Activated naive CD4-positive, alpha-beta T cell treated with anti-CD3 and anti-CD28 coated beads, Interleukin-2, amount 50 U/mL, for 16 hours (primary cell): ENCODE measurements at places on chromosomes 12 and 14.

GRCh38 chr12:126312457-126312856, 1247.2 kb downstream of the AACS start:
- DNase-seq = no peak

DNA sequence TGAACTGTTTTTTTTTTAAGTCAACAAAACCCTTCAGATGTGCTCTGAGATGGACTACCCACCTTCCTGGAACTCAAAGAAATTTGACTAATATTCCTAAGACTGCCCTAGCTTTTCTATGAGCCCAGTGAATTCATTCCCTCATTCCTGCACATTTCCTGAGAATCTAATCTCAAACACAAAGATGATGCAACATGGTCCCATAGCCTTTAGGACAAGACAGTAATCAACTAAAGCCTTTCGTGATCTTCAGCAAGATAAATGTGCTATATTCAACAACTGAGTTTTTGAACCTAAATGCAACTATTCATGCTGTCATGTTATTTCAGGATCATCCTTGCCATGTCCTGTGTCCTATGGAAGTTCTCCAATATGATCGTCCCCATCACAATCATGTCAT, 5.0 kb downstream of the SETD3 start:
- DNase-seq = no peak

GRCh38 chr12:32110942-32111341, 4.3 kb downstream of the BICD1 start:
- no peak for DNase-seq

DNA sequence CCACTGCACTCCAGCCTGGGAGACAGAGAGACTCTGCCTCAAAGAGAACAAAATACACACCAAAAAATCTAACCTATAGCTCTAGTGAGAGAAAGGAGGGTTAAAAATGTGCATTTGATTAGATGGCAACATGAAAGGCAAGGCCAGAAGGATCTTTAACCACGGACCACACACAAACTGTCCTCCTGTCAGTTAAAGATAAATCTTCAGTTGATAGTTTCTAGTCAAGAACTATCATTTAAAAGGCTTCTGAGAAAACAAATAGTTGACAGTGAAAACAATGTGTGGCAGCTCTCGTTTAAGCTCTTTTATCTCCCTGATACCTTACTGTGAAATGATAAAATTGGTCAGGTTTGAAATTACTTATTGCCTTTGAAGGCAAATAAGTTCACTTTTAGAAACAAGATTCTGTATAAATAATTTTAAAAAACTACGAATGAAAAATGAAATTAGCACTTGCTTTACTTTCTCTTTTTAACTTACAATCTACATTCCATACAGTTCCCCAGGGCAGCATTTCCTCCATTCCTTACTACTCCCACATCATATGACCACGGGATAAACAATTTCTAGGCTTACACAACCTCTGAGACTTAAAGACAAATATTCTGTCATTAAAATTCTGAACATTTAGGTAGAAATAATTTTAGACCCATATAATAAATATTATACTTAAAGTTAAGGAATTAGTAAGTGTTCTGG, 71.4 kb upstream of the GNPNAT1 start:
- DNase-seq = no peak

DNA sequence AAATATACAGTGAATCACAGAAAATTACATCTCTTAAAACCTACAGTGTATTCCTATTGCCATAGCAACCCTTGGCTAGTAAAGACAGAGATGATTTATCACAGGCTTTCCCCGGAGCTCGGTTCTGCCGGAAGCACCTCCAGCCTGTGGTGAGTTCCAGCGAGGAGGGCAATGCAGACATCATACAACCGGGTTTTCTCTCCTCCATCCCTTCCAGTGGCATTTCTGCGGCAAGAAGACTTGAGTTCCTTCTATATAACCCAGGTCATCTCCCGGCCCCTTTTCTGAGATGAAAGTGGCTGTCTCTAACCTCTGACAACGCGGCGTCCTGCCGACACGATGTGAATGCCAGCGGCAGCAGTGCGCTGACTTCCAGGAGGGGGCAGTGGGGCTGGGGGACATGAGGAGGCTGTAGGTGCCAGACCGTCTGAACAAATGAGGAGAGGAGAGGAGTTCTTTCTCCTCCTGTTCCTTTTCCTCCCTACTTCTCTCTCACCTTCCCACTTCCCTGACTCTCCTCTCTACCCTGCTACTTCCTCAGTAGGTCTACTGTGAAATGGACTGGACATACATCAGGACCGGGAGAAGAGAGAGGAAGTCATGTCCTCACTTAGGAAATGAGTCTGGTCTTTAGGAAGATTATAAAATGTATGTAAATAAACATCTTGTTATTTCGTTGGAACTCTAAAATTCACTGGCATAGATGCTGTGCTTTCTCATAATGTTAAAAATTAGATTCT, 68.6 kb upstream of the MAX start:
- peak; percentile 49 for DNase-seq

GRCh38 chr12:57627501-57628279, 5.3 kb downstream of the B4GALNT1 start:
- peak; percentile 38 for DNase-seq

- peak; percentile 66 for DNase-seq
These were observed 108.7 kb upstream of the CCND2 start for GRCh38 chr12:4164559-4165558.

DNA sequence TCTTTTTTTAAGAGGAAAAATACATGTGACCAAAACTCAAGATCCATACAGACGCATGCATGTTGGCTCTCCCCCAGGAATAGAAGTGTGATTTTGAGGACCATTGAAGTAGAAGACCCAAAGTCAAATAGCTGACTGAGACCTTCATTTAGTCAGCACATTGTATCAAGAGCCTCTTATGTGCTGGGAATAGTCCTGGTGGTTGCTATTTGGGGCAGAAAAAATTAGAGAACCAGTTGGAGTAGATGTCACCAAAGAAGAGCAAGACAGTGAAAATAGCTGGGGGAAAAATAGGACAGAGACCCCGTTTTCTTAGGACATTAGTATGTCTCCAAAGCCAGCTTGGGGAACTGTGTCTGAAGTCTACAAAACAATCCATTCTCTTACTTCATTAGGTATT, 93.6 kb downstream of the PELI2 start:
- DNase-seq = no peak

DNA sequence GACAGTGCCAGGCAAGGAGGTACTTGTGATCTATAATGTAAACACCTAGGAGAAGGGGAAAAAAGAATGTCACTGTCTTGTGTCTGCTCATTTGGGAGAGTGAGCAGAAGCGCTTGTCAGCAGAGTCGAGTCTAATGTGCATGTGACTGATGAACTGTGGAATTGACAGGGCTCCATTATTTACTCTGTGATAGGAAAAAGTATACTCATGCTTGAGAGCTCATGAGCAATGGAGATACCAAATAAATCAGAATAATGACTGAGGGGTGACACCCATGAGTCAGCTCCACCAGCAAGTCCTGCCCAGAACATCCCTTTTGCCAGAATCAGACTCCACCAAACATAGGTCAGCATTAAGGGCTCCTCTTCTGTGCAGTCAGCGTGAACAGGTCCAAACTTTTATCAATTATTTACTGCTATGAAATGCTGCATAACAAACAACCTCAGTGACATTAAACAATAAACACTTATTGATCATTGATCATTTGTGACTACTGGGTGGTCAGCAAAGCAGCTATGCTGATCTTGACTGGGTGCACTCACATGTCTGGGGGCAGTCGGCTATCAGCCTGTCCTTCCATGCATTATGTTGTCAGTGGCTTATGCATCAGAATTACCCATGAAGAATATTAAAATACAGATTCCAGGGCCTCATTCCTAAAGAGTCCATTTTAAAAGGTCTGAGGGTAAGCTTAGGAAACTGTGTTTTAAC, 29.2 kb upstream of the WSCD2 start:
- no peak for DNase-seq

DNA sequence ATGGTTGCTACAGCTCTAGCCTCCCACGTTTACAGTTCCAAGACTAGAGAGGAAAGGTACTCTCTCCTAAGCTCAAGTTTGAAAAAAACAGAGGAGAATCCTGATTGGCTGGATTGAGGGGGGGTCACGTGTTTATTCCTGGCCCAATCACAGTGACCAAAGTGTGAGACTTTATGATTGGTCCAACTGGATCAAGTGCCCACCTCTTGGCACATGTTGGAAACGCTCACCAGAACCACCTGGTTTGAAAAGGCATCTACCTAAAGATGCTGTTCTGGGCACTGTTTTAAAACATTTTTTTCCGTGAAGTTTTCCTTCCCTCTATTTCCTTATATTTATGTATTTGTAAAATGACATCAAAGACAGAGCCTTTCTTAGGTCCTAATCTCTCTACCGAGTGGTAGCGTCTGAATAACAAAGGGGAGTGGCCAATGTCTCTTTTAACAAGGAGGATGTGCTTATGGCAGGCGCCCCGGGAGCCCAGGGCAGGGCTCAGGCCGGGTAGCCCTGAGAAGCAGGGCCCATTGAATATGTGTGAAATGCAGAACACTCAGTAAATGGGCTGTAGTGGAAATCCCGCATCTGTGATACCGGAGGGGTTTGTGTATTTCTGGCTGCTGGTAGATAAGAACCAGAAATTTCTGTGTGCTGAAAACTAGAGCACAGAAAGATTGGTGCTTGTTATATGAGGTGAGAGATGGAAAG, 146.2 kb downstream of the ATP23 start:
- DNase-seq = no peak

DNA sequence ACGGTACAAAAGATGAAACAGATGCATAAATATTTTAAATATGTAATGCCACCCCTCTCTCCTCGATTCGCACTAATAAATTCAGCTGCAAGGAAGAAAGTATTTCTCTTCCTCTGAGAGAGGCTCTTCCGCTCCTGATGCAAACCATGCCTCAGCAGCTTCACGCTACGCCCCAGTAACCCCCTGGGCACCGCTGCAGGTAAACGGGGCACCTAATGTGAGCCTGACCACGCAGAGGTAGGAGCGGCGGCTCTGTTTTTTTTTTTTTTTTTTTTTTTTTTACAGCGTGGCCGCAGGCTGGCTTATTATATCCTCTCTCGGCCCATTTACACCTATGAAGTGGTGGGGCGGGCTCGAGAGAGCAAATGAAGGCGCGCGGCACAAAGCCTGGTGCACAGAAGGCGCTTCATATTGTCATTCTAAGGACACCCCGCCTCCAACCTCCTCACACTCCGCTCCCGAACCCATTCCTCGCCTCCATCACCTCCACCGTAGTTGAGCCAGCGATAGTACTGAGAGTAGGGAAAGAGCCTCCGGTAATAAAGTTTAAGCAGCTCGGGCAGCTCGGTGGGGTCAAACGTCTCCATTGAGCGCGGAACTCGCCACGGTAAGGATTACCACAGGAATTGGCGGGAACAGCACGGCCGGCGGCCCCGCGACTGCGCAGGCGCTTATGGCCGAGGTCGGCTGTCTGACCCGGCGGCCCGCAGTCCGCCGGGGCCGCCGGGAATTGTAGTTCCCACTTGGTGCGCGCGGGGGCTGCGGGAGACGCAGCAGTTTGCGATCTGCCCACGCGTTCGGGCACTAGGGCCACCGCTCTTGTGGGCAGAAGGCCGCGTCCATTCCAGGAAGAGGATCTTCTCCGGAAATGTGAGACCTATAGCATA, at the start of gene PRIM1:
PRIM1 (minus strand) TSS at position 612 of the 887 bp plus-strand sequence; CDS start at position 587, 25 bp downstream.
- peak; percentile 88 for DNase-seq

DNA sequence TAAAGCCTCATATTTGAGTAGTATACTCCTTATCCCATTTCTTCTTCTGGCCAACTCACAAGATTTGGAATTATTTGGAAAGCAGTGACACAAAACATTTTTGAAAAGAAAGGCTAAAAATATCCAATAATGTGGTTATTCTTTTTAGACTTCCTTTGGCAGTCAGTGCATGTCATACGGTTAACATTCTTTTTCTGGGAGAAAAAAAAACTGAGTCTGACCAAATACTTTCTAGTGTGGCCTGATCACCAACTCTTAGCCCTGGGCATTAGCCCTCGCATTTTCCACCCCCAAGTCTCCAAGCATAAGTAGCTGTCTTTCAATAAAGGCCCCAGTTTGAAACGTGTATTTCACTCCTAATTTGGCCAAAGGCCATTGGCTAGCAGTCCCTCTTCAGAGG, 5.9 kb downstream of the RASSF3 start:
- no peak for DNase-seq

- DNase-seq = no peak
These were observed 188.1 kb downstream of the SLC5A8 start for GRCh38 chr12:101021911-101022388.

- no peak for DNase-seq
These were observed 4.2 kb upstream of the KRT1 start for GRCh38 chr12:52684431-52684830.

- no peak for DNase-seq
These were observed 30.9 kb upstream of the SYNDIG1L start for GRCh38 chr14:74456684-74457564.

- DNase-seq = no peak
These were observed 28.7 kb downstream of the CCDC85C start for GRCh38 chr14:99575043-99576023.

DNA sequence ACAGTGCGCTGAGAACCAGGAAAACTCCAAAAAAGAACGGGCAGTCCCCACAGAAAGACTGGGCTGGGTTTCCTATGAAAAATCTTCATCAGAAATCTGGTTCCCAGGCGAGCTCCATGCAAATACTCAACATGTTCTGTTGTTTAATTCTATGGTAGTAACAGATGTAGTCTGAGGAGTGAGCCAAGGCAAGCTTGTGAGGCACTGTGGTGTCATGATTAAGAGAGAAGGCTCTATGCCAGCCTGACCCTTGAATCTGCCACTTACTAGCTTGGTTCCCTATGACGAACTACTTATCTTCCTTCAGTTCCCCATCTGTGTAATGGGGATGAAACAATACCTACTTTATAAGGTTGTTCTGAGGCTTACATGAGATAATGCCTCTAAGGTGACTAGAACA, 10.7 kb downstream of the POMT2 start:
- DNase-seq = no peak

GRCh38 chr12:124684971-124685688, 117.7 kb upstream of the NCOR2 start:
- no peak for DNase-seq

- no peak for DNase-seq
These were observed 1.5 kb downstream of the CRACR2A start for GRCh38 chr12:3751151-3752095.

DNA sequence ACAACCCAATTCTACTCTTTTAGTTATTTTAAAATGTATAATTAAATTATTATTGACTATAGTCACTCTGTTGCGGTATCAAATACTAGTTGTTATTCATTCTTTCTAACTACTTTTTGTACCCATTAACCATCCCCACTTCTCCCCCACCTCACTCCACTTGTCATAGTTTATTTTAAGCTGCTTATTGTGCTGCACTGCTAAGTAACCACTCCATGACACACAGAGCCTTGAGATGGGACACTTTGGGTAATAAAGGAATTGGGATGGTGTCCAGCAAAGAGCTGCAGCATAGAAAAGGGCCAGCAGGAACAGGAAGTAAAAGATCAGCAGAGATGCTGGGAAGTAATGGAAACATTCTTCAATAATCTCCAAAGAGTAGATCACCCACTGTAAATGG, 123.0 kb downstream of the RPS29 start:
- no peak for DNase-seq
